Mesothelial cell of epicardium (in vitro differentiated cells): ENCODE measurements at places on chromosomes 5 and 9.

DNA sequence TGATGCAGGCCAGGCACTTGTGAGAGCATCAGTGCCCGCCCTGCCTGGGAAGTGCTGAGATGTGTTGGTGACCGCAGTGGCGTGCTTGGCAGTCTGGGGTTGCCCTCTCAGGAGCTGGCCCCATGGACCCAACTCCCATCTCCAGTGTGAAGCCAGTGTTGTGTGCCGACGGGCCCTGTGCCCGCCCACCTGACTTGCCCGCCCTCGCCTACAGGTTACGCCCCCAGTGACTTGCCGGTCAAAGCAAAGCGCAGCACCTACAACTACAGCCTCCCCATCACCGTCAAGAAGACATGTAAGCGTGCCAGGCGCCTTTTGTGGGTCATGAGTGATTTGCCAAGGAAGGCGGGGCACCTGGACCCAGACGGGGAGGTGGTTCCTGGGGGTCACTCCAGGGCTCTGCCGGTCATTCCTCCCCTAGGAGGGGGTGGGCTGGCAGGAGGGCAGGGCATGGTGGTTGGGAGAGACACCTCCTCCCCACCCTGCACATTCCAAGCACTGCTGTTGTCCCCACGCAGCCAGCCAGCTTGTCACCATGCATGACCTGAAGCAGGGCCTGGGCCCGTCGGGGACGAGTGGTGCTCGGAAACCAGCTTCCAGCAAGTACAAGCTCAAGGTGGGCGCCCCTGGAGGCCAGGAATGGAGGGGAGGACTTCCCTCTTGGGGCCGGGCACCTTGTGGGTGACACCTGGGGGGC lies 7.4 kb upstream of the CEL start:
- no peak for DNase-seq

DNA sequence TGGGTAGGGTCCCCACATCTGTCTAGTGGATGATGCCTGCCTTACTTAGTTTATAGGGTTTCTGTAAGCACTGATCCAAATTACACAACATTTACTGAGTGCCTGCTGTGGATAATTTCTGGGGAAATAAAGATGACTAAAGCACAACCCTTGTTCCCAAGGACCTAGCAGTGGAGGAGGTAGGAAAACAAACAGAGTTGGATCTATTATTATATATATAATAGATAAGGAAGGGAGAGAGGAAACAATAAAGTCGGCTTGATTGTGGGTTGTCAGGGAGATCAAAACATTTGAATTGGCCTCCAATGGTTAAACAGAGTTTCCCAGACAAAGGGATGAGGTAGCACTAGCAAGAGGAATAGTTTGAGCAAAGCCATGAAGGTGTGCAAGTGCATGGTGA lies 14.0 kb downstream of the IL33 start:
- no peak for DNase-seq

DNA sequence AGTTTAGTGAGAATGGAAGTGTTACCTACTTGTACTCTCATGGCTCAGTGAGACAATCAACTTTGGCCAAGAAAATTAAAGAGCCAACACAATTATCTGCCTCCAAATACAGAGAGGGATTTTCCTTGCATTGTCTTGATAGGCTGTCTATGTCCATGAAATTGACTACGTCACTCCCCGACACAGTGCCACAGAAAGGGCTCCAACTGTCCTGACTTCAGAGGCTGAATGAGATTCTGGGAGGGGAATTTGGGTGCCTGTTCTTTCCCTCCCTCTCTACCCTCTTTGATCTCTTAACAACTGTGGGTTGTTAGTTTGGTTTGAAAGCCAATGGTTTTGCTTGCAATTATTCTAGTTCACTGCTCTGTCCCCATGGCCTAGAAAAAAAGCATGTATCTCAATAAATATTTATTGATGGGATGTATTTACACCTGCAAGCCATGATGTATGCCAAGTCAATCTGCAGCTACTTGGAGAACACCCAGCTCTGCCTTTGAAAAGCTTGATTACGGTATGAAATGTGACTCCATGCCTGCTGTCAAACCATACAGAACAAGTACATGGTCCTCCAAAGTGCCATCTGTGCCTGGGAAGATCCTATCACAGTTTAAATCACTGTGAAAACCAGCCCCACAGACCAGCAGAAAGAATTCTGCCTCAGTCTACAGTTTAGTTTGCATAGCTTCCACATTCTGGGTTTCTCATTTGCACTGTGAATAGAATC lies 37.3 kb downstream of the CAPSL start:
- DNase-seq, result no peak

DNA sequence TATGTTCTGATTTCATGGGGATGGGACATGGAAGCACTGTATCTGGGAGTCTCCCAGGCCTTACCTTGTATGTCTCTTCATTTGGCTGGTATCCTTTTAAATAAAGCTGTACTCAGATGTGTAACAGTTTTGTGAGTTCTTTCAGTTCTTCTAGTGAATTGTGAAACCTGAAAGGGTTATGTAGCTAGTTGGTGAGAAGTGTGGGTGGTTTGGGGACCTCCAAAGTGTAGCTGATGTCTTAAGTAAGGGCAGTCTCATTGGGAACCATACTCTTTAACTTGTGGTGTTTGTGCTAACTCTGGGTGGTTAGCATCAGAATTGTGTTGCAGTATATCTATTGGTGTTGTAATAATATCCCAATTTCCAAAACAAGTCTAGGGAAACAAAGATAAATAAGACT lies 166.9 kb upstream of the CCNH start:
- no peak for DNase-seq

DNA sequence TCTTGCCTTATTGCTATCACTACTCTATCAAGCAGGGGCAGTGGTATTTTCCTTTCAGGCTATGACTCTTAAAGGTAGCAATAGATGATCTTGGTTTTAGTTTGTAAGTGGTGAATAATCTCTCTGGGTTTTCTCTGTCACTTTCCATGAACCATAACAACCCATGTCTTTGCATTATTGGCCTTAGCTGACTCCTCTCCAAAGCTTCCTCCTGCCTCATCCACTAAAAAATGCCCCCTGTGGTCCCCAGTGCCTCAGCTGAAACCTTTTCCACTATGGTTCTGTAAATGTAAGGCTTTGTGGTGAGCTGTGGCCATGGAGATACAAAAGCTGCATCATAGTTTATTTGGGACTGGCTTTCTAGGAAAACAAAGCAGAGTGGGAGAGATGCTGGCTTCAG lies 128.8 kb downstream of the GPBP1 start:
- DNase-seq, result no peak

GRCh38 chr9:111149018-111149759 lies 110.9 kb upstream of the LPAR1 start:
- no peak for DNase-seq

- no peak for DNase-seq
These were observed 124.1 kb downstream of the JAKMIP2 start for GRCh38 chr5:147658293-147658932.

- no peak for DNase-seq
These were observed 28.6 kb upstream of the HRH2 start for GRCh38 chr5:175629261-175629660.

DNA sequence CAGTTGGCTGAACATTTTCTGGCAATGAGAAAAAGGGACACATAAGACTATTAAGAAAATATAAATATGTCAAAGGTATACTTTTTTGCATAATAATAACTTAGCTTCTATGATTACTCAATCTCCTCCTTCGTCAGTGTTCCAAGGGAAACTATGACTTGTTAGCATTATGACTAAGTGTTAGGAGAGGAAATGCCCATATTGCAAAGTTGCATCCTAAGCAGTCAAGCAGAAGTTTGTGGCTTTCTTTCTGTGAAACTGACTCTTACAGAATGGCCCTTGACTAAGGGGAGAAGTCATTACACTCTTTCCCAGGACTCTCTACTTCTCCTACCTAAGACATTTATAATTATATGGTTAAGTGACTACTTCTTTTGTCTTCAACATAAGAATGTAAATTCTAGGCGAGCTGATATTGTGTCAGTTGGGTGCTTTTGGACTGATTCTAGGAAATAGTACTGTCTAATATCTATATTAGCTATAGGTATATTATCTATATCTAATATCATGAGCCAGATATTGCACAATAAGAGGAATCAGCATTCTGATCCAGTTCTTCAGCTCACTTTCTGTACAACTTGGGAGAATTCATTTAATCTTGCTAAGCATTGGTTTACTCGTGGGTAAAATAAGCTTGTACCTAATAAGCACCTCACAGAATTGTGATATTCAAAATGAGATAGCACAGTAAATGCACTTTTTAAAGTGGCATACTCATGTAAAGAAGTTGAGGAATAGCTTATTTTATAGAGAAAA lies 16.4 kb upstream of the SPINK6 start:
- no peak for DNase-seq

DNA sequence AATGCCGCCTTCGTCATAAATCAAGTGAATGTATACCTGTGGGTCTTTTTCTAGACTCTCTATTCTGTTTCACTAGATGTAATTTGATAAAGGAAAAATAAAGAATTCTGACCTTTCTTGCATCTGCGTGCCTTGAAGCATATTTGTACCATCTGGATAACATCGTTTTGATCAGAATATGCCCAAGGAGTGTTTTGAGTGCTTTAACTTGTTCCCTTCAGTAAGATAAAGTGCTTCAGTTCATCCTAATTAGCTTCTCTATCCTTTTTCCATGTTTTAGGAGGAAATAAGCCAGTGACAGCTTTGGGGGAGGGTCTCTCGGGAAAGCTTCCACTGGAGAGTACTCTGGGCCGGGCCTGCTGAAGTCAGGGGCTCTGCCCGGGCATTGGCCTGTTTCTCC lies 113.5 kb upstream of the DAP start:
- no peak for DNase-seq

DNA sequence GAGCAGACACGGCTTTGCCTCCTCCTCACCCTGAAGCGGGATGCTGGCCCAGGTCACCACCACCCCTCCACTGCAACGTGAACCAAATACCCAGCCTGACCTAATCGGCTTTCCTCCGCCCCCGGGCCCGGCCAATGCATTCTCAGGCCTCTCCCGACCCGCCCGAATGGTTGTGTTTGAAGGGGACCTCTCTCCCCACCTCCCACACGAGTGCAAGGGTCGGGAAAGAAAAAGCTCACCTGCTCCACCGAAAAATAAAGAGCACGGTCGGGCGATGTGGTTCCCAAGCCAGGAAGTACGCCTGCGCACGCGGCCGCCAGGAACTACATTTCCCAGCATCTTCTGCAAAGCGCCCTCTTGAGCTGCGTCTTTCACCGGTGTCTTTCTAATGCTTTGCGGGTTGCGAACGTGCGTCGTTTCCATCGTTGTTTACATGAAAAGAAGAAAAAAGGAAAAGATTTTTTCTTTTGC lies at the start of gene ZNF883:
TSS of gene ZNF883 (minus strand) at position 282 of the 471 bp plus-strand sequence.
- no peak for DNase-seq

DNA sequence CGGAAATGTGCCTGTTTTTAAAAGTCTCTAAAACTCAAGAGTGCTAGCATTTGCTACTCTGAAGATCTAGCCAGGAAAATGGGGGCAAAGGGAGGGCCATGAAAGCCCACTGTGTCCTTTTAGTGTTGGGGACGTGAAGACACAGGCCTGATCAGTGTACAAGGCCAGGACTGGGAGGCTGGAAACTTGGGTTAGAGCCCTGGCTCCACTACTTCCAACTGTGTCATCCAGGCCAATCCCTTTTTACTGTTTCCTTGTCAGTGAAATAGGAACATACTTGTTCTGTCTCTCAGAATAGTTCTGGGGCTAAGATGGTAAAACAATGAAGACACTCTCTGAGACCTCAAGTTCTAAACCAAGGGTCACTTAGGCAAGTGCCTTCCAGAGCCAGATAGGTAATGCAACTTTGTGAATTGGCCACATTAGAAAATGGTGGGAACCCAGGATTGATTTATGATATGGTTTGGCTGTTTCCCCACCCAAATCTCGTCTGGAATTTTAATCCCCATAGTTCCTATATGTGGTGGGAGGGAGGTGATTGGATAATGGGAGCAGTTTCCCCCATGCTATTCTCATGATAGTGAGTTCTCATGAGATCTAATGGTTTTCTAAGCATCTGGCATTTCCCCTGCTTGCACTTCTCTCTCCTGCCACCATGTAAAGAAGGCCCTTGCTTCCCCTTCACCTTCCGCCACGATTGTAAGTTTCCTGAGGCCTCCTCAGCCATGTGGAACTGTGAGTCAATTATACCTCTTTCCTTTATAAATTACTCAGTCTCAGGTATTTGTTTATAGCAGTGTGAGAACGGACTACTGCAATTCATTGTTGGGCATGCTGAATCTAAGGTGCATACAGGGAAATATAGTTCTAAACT lies 30.4 kb upstream of the B4GALT1 start:
- no peak for DNase-seq

GRCh38 chr9:129878291-129878690 lies 43.0 kb downstream of the USP20 start:
- no peak for DNase-seq

GRCh38 chr9:126675147-126675467 lies 61.4 kb downstream of the LMX1B start:
- no peak for DNase-seq

GRCh38 chr5:170755679-170756456 lies 27.7 kb upstream of the GABRP start:
- peak; percentile 53 for DNase-seq

GRCh38 chr9:4489919-4490704 lies at the start of gene SLC1A1:
SLC1A1 (plus strand) TSS chr9:4490468; CDS start chr9:4490680, 212 bp downstream.
- DNase-seq, result peak; percentile 72

DNA sequence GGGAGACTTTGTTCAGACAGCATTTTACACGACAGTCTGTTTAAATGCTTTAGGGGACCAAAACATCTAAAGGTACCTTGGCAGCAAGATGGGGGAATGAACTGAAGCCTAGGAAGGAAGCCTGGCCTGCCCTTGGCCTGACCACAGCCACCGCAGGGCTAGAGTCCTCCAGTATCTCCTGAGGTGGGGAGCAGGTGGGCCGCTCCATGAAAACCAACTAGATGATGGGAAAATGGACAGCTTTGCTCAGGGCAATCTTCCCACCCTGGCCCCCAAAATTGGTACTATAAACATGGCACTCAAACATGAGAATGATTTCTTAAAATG lies 153.3 kb downstream of the AUH start:
- DNase-seq, result no peak

GRCh38 chr9:125360601-125361000 lies 99.0 kb downstream of the GAPVD1 start:
- no peak for DNase-seq

DNA sequence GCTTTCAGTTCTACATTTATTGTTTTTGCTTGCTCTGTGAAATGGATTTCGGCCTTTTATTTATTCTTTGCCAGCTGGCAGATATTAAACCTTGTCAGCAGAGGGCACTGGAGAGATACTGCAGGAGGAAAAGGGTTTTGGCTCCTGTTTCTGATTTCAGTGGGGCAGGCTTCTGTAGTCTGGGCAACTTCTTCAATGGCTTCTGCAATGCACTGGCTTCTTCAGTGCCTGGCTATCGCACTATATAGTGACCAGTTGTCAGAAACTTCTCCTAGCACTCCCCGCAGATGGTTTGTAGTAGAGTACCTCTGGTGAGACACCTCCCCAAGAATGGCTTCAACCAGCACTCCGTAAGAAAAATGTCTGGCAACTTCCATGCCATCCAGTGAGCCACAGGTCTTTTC lies 3.2 kb upstream of the NFX1 start:
- no peak for DNase-seq

DNA sequence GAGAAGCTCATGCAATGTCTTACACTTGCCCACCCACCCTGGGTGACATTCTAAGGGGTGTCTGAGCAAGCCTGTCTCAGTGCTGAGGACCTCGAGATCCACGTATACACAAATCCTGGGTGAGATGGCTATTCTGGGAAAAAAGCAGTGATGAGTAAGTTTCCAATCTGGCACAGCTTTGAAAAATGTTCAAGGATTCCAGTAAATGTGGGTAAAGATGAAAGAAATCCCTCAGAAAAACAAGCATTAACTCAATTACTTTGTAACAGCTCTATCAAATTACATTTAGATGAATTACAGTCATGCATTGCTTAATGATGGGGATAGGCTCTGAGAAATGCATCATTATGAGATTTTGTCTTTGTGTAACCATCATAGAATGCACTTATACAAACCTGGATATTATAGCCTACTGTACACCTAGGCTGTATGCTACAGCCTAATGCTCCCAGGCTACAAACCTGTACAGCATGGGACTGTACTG lies 26.9 kb downstream of the GOLM1 start:
- no peak for DNase-seq
